ENCODE measurements at places on chromosomes 16 and 17. TPM values are rescaled to one million over a fixed set of nuclear protein-coding genes. Genes with fewer than 3 reads are reported as not detected.

Gene PGP
- total RNA-seq, result 2.9 TPM

Gene HSD17B2
- 66.9 TPM for total RNA-seq

Gene TMED6
- 40.9 TPM for total RNA-seq

Gene CRYM
- not detected for total RNA-seq

Gene HS3ST3A1
- 1.1 TPM for total RNA-seq

DNA sequence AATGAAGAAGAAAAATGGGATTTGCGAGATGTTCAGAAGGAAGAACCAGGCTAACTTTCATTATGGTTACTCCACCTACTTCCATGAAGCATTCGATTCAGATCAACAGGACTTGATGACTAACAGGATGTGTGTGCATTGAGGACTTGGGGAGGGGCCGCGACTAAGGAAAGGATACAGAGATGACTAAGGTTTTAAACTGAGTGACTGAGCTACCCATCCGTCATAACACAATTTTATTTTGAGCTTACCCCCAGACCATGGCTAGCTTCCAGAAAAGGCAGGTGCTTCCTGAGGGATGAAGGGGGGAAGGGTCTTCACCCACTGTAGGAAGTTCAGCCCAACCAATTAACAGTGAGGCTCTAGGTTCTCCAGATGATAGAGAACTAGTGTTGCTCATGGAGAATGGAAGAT lies 2.5 kb upstream of the CDYL2 start:
- H3K4me3 ChIP-seq, result no peak overlapping the region
- H3K27ac ChIP-seq, result no peak overlapping the region
- H3K36me3 ChIP-seq, result no peaks in the 10 kb centered on the region
- no peak for DNase-seq
- no peaks in the 10 kb centered on the region for H3K4me1 ChIP-seq
- no peaks in the 10 kb centered on the region for H3K27me3 ChIP-seq

- no peak overlapping the region for H3K4me3 ChIP-seq
- H3K27me3 ChIP-seq, result no peaks in the 10 kb centered on the region
- no peak for DNase-seq
- no peak overlapping the region for H3K27ac ChIP-seq
- no peaks in the 10 kb centered on the region for H3K36me3 ChIP-seq
Observed at GRCh38 chr16:73233846-73234424, 186.0 kb upstream of the ZFHX3 start.

- no peak overlapping the region for H3K4me3 ChIP-seq
- H3K36me3 ChIP-seq, result no peaks in the 10 kb centered on the region
- no peak for DNase-seq
- no peaks in the 10 kb centered on the region for H3K27me3 ChIP-seq
- no peaks in the 10 kb centered on the region for H3K4me1 ChIP-seq
- H3K27ac ChIP-seq, result no peak overlapping the region
Observed at GRCh38 chr17:46072998-46073397, 73.9 kb downstream of the STH start.

DNA sequence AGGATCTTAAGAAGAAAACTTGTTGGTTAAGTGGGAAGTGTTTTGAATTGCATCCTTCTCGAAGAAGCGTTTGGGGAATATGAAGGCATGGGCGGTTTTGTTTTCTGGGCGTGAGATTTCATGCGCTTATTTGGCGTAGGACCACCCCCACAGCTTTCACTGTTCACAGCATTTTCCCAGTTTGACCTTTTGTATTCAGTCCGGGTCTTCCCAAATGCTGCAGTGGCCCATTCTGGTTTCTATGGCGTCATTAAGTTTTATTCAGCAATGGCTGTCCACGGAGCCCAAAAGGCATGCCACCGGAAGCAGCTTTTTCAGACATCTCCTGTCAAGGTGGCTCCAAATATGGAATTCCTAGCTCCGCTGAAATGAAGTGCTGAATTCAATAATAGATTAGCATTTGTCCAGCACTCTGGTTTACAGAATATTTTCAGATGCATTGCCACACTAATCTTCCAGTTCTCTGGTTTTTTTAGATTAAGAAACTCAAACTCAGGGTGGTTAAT lies 90.6 kb upstream of the FBXO47 start:
- no peaks in the 10 kb centered on the region for H3K27me3 ChIP-seq
- DNase-seq, result no peak
- no peaks in the 10 kb centered on the region for H3K36me3 ChIP-seq
- no peak overlapping the region for H3K27ac ChIP-seq
- peak overlapping the region; percentile 57 for H3K4me3 ChIP-seq
- no peaks in the 10 kb centered on the region for H3K4me1 ChIP-seq

DNA sequence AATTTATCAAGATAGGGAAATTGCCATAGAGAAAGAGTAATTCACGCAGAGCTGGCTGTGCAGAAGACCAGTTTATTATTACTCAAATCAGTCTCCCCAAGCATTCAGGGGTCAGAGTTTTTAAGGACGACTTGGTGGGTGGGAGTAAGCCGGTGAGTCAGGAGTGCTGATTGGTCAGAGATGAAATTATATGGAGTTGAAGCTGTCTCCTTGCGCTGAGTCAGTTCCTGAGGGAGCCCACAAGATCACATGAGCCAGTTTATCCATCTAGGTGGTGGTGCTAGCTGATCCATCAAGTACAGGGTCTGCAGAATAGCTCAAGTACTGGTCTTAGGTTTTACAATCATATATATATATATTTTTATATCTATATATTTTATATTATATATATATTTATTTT lies 6.0 kb upstream of the AQP8 start:
- H3K4me1 ChIP-seq, result peaks cover 6% of the 10 kb centered on the region
- no peaks in the 10 kb centered on the region for H3K36me3 ChIP-seq
- no peak for DNase-seq
- no peak overlapping the region for H3K4me3 ChIP-seq
- no peaks in the 10 kb centered on the region for H3K27me3 ChIP-seq
- no peak overlapping the region for H3K27ac ChIP-seq

GRCh38 chr17:2386400-2387085 lies 14.3 kb downstream of the MNT start:
- H3K27me3 ChIP-seq, result no peaks in the 10 kb centered on the region
- no peak overlapping the region for H3K27ac ChIP-seq
- no peak overlapping the region for H3K4me3 ChIP-seq
- H3K4me1 ChIP-seq, result peaks cover under 1% of the 10 kb centered on the region
